Skeletal muscle cell (primary cell): ENCODE measurements at places on chromosomes 16 and 17.

GRCh38 chr17:65385726-65386125 lies 175.7 kb downstream of the AXIN2 start:
- DNase-seq: no peak

DNA sequence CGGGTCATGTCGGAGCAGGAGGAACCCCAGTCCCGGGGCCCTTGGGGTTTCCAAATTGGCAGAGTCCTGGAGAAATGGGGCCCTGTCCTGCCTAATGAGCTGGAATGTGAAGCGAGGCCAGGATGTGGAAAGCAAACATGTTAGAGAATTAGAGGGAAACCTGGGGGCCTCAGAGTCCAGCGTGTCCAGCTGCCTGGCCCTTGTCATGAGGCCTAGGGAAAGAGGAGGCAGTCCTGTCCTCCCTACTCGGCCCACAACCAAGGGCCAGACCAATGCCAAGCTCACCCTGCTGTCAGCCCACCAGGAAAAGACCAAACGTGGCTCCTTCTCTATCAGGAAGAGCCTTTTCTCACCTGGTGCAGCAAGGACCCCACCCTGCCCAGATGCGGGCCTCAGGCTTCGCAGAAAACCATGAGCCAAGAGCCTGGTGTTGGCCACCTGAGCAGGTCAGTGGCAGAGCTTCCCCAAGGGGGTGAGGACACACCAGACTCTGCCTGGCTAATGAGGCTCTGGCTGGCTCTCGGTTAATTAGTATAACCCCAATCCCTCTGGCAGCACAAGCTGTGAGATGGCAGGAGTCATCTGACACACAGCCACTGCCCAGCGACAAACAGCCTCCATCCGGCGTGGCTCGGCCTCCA lies 10.1 kb downstream of the TEKT5 start:
- DNase-seq: no peak

- DNase-seq: no peak
These were observed 11.4 kb downstream of the UNK start for GRCh38 chr17:75795820-75796607.

DNA sequence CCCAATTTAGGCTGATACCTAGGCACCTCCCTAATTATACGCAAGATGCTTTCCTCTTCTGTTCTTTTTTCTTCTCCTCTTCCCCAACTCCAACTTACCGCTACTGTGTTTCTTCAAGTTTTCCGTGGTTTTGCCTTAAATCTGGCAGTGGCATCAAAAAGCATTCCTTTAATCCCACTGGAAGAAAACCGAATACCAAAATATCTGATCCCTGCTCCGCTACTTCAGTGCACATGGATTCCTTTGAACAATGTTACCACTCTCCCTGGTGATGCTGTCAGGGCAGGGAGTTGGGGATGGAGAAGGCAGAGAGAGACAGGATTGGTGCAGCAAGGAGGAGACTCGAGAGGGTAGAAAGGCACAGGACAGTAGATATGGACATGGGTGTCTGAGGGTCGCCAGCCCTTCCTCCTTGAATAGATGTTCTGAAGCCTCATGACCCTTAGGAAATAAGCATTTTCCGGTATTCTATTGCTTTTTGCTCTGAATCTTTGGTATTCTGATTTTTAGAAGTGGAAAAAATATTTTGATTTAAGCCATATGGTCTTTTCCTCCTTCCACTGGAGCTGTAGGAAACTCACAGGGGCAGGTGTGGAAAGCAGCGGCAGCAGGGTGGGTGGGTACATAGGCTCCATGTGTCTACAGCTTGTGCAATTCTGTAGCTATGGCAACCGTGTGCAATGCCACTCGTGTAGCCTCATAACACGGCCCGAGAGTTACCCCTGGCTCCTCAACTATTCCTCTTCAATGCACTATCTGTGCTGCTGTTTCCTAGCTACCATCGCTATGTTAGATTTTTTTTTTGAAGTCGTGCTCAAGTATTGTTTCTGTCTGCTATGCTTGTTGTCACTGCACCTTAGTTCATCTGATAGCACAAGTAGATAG lies 32.3 kb upstream of the TANC2 start:
- no peak for DNase-seq

DNA sequence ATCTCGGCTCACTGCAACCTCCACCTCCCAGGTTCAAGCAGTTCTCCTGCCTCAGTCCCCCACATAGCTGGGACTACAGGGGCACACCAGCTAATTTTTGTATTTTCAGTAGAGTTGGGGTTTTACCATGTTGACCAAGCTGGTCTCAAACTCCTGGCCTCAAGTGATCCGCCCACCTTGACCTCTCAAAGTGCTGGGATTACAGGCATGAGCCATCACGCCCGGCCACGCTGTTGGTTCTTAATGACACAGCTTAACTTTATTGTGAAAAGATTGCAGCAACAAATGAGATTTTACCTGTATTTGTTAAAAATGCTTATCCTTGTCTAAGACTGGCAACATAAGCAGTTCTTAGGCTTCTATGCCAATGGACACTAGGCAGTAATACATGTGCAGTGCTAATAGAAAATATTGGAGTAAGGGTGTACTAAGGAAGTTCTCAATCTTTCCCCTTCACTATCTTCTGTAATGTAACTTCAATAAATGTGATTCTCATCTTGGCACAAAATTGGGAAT lies 2.9 kb downstream of the UBB start:
- no peak for DNase-seq

DNA sequence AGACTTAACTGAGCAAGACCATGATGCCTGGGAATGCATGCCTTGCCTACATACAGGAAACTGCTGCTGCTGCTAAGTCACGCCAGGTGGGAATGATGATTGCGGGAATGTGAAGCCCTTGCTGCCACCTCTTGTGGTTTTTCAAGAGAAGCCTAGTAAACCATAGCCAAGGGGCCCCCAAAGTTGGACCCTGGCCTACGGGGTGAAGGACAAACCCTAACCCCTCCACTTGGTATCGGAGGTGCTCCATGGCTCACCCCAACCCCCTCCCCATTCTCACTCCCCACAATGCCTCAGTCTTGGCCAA lies 233.9 kb downstream of the ZNF423 start:
- no peak for DNase-seq

DNA sequence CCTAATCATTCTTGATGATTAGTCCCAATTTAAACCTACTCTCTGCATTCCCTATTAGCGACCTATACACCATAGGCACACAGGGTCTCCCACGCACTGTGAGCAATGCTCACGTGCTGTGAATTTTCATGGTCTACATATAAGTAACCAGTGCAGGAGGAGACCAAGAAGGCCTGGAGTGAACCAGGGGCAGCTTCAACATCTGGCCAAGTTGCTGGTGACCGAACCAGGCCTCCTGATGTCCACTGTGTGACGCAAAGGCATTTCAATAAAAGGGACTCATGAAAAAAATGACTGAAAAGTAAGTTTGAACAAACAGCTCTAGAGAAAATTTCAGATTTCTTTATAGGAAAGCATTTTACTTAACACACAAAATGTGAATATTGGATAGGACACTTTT lies 107.0 kb downstream of the ZFHX3 start:
- no peak for DNase-seq

- no peak for DNase-seq
These were observed 23.0 kb downstream of the RARA start for GRCh38 chr17:40331743-40332641.

GRCh38 chr16:84303023-84303422 lies 8.3 kb downstream of the WFDC1 start:
- DNase-seq: no peak

DNA sequence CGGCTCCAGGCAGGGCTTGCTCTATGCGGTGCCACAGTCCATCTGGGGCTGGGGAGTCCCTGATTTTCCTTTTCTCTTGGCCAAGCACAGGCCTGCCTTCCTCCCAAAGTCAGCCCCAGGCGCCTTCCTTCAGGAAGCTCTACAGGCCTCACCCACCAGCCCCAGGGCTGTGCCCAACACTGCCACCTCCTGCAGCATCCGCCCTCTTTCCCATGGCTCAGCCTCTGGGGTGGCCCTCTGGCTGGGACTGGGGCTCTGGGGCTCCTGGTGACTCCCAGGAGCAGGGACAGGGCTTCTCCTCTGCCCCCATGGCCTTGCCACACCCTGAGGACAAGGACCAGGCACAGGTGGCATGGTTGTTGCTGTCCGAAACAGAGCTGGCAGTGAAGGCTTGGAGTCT lies 817 bp downstream of the ITGB4 start:
- DNase-seq: no peak

DNA sequence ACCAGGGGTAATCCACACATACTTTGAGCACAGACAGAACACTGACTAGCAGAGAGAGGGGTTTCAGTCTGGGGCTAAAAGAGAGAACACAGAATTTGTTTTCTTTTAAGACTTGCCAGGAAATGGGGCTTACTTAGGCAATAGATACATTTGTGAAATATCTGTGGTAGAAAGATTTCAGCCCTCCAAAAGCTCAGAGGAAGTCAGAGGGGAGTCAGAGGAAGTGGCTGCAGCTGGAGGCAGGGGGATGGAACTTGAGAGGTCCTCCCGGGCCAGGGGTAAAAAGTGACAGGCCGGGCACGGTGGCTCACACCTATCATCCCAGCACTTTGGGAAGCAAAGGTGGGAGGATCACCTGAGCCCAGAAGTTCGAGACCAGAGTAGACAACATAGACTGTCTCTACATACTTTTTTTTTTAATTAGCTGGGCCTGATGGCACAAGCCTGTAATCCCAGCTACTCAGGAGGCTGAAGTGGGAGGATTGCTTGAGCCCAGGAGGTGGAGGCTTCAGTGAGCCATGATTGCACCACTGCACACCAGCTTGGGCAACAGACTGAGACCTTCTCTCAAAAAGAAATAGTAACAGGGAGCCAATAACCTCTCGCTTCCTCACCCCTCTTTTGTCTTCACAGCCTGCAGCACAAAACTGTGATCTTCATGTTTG lies 49.9 kb downstream of the NLRC5 start:
- DNase-seq: peak; percentile 71

DNA sequence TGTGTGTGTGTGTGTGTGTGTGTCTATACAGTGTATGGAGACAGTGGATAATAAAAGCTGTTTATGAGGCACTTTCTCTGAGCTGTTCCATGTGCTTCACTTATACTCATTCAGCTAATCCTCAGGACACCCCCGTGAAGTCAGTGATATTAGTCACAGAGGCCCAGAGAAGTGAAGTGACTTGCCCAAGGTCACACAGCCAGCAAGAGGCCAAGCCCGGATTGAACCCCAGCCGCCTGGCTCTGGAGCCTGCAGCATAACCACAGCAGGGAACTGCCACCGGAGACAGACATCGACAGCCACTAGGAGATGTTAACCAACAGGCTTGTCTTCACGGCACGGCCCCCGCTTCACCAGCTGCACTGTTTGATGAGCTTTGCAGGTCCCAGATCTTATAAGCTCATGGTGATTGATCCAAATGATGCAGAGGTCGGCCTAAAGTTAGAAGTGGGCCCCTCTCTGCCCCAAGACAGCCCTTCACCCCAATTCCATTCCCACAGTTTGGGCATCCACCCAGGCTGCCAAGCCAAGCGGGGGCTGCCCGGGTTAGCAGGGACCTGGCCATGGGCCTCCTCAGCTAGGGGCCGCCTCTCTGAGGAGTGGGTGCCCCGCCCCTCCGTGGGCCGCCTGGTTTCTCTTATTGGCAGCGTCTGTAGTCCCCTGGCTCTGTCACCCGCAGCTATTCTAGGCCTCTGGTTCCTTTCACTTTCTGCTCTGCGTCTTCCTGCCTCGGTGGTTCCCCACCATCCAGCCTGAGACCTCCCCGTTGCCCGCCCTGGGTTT lies 30.9 kb downstream of the SOCS1 start:
- no peak for DNase-seq

DNA sequence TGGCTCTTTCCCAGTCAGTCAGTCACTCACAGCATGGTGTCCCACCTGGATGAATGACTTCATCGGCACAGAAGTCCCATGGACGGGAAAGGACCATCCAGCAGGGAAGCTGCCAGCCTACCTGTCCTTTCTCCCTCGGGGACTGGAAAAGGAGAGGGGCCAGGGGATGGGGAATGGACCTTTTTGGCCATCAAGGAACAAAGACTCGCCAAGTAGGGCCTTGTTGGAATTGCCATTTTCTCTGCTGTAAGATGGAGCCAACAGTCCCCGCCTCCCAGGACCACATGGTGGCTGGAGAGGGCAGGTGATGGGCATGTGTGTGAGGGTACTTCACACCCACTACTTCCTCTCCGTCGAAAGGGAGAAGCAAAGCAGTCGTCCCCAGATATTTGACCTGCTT lies 67.8 kb upstream of the LHX1 start:
- no peak for DNase-seq

DNA sequence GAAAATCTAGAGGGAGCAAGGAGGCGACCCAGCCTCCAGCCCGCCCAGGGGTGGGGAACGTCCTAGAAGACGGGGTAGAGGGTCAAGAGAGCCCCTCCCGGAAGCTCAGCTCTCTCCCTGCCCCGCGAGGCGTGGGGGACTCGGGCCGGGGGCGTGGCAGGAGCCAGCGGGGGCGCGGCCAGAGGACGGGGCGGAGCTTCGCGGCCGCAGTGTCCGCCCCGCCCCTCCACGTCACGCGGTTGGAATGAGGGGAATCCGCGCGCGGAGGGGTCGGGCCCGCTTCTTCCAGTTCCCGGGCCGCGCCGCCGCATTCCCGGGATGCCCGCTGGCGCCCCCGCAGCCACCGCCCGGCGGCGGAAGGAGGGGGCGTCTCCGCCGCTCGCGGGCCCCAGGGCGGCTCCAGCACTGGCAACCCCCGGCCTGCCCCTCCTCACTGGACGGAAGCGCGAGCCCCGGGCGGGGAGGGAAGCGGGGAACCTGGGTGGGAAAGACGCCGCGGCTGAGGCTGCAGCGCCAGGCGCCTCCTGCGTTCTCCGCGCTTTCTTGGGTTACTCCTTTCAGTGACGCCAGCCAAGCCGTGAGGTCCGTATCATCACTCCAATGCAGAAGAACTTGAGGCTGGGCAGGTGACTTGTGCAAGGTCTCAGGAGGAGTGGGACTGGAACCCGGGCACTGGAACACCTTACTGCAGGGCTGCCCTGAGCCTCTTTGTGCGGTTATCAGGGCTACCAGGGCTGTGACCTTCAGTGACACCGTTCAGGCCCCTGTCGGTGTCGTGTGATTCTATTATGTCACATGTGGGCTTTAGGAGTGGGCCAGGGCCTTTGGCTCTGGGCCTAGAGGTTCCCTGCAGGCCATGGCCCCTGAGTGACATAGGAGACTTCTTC lies 4.3 kb downstream of the MYO1C start:
- peak; percentile 50 for DNase-seq

- no peak for DNase-seq
These were observed 54.3 kb downstream of the KPNA2 start for GRCh38 chr17:68089881-68090280.

DNA sequence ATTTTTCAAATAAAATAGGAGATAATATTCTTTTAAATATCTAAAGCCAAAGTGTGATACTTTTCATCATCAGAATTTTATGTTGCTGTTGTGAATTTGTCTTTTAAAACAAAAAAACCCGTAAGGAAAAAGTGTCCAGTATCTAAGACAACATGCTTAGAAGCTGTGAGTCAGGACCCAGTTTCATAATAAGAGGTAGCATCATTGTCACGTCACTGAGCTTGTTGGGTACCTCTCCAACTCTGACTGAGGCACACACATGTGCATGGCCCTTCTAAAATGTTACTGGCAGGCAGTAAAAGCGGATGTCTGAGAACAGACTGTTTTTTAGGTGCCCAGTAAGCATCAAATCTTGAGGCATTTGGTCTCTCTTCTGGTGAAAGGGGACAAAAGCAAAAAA lies 2.5 kb downstream of the CIAPIN1 start:
- no peak for DNase-seq
